Cortex of kidney (tissue), 1 donor: ENCODE measurements at places on chromosomes 2 and 18.

- DNase-seq, result no peak
Measured at GRCh38 chr2:42878581-42878980, 86.2 kb upstream of the HAAO start.

GRCh38 chr2:150872756-150873395 is 385.4 kb upstream of the RND3 start:
- DNase-seq, result no peak

DNA sequence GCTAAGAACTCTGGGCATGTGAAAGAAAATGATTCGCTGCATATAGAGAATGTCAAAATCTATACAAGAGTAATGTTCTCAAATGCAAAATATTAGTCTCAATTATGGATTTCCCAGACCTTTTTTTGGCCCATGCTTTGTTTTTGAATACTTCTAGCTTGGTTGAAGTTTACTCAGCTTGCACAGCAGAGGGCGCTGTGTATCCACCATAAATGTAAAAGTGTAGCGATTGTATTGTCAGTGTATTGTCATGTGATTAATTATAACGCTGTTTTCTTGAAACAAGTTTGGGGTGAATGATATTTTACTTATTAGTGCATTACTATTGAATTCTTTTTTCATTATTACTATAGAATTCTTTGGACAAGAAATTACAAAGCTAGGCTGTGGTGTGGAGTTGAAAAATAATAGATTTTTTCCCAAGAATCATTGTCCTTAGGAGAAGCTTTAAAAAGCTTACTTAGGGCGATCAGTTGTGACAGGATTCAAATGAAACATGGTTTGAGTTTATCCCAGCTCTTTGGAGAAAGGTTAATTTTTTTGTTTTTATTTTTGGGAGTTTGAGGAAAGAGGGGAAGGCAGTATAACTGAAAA is 98.3 kb downstream of the PIK3C3 start:
- DNase-seq, result no peak

GRCh38 chr2:85148190-85148589 is 15.0 kb downstream of the TCF7L1 start:
- no peak for DNase-seq

- no peak for DNase-seq
Measured at GRCh38 chr18:10242936-10243680, 211.3 kb upstream of the APCDD1 start.

DNA sequence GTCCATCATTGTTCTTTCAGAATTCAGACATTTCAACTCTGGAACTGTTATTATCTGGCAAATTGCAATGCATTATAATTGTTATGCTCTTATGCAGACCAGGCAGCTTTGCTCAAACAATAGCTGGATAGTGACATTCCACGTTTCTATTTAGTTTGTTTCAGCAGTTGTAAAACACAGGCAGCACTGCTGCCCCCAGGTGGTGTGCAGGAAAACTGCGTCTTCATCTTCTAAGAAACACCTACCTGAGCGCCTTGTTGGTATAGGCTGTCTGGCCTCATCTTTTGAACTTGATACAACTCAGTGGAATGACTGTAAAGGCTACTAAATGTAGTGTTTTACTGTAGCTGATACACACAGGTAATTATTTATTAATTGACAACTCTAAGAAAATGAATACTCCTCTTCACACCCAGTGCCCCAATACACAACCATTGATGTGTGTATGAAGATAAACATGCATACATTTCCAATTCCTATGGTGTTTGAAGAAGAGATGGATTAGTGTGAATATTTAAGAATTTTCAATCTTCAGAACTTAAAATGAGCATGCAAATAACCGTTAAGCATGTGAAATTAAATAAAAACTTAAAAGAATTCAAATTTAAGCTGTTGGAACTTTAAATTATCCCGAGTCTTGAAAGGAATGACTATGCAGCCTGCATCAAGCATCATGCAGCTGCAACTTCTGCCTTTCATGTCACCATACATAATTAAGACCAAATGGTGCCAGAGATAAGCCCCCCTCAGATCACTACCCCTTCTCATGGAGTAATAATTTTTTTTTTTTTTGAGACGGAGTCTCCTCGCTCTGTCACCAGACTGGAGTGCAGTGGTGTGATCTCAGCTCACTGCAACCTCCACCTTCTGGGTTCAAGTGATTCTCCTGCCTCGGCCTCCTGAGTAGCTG is 85.6 kb downstream of the CD8B2 start:
- DNase-seq, result no peak

- no peak for DNase-seq
Measured at GRCh38 chr2:1282552-1282951, 130.7 kb upstream of the TPO start.

DNA sequence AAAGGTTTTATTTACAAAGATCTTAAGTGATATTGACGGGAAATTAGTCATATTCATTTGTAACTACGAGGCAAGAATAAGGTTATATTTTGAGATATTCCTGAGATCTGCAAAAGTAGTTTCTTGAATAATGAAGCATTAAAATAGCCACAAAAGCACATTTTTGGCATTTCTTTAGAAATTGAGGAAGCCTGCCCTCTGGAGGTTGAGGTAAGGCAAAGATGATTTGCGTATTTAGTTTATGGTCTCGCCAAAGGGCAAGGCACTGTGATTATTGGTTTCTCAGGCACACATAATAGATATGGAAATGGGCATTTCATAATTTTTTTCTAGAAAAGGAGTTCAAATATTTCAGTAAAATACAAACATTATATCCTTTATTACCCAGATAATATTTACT is 143.7 kb upstream of the RPRM start:
- DNase-seq, result no peak

- DNase-seq, result no peak
Measured at GRCh38 chr2:1721706-1722646, 22.3 kb downstream of the PXDN start.

DNA sequence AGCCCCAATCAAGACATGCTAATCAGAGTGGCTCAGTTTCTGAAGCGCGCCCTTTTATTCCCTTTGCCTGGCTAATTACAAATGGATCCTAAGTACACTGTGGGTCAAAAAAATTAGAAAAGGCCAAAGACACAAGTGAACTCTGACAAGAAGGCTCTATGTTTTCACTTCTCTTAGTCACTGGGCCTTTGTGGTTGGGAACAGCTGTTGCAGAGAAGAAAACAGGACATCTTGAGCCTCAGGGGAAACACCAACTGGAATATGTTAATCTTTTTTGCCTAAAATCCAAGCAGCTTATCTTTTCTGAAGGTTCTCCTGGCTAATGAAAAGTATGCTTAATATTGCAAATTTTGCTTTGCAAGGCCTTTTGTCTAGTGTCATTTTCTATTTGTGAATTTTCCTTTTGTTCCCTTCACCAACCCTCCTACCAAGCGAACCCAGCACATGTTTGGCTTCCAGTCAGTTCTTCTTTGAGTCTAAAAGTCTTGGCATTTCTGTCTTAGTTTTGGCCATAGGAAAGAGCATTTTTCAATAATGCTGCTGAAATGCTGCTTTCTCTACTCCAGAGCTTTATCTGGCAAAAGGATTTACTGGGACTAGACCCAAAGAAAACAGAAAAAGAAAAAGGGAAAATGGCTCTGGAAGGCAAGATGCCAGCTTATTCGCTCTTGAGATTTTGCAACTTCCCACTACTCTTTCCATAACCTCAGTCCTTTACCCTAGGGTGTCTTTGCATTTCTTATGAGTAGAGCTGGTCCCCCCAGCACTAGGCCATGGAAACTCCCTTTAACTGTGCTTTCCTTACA is 440.2 kb upstream of the ST6GAL2 start:
- DNase-seq, result no peak

DNA sequence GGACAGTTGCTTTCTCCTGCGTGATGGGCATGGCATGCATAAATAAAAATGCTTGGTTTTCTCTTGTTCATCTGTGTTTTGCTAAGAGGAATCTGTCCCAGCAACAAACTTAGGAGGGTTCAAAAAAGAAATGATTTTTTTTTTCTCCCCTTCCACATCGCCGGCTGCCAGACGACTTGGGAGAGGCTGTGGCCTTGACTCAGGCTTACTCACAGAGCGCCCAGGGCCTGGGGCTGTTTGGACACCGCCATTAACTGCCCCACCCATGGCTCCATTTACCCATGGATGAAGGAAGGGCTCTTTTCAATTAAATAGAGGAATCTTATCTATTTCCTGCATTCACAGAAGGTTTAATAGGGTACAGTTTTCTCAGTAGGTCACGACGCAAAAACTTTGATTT is 22.3 kb upstream of the SERPINB5 start:
- no peak for DNase-seq

- no peak for DNase-seq
Measured at GRCh38 chr18:75264195-75264594, 53.6 kb downstream of the TSHZ1 start.

GRCh38 chr2:46862514-46862913 is 53.1 kb downstream of the MCFD2 start:
- DNase-seq, result no peak

GRCh38 chr2:136242687-136243277 is 124.8 kb upstream of the CXCR4 start:
- no peak for DNase-seq

DNA sequence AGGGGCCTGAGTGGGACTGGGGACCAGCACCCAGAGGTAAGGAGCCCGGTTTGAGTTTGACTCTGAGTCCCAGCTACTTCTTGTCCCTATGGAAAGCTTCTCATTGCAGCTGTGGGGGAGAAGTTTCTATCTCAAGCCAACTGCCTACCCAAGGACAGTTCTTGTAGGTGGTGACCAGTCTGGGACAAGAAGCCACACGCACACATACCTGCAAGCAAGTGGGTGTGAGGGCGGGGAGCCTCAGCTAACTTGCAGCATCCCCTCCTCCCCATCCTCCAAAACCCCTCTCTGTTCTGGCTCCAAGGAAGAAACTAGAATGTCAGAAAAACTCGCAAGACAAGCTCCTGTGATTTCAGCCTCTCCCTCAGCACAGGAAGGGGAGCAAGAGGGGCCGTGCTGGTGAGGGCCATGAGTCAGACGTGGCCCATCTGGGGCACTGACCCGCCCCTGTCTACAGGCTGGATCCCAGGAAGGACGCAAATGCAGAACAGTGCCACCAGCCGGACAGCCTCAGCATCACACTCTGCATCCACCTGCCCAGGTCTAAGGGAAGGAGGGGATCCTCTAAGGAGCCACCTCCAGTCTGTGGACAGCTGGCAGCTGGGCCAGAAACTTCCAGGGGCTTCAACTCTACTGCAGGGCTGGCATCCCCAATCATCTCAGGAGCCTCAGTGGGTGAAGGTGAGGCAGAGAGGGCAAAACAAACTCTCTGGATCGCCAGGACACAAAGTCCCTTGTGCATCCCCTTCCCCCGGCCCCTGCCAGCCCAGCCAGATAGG is 103.4 kb downstream of the TNS1 start:
- DNase-seq, result no peak

GRCh38 chr18:76463358-76463757 is 31.7 kb downstream of the ZNF516 start:
- DNase-seq, result no peak

GRCh38 chr2:59900728-59901452 is 652.6 kb downstream of the BCL11A start:
- DNase-seq, result no peak

DNA sequence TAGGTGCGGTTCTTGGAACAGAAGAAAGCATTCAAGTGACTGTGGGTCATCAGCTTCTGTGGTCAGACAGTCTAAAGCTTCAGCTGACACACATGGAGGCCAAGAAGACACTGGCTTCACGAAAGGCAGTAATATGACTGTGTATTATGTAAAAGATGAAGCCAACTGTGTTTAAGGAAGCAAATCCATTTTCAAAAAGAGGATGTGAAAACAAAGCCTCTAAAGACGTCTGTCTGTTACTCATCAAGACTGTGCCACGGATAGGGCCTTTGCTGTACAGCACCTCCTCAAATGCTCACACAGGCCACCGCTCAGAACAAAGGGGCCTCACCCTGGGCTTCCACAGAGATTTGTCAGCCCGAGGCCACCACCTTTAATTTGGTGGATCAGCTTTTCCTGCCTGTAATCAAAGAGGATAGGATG is 21.1 kb upstream of the TMEM163 start:
- no peak for DNase-seq

- DNase-seq, result no peak
Measured at GRCh38 chr2:54601339-54601738, 122.1 kb upstream of the EML6 start.

GRCh38 chr2:171348056-171348455 is 85.7 kb downstream of the METTL8 start:
- no peak for DNase-seq

GRCh38 chr18:63288311-63288710 is 31.3 kb downstream of the BCL2 start:
- DNase-seq, result no peak

GRCh38 chr18:37787452-37787851 is 221.9 kb upstream of the CELF4 start:
- no peak for DNase-seq
